ENCODE measurements at places on chromosomes 1 and 21.
A peak's percentile ranks its signal among the peaks of the same experiment; 100 is the strongest.

DNA sequence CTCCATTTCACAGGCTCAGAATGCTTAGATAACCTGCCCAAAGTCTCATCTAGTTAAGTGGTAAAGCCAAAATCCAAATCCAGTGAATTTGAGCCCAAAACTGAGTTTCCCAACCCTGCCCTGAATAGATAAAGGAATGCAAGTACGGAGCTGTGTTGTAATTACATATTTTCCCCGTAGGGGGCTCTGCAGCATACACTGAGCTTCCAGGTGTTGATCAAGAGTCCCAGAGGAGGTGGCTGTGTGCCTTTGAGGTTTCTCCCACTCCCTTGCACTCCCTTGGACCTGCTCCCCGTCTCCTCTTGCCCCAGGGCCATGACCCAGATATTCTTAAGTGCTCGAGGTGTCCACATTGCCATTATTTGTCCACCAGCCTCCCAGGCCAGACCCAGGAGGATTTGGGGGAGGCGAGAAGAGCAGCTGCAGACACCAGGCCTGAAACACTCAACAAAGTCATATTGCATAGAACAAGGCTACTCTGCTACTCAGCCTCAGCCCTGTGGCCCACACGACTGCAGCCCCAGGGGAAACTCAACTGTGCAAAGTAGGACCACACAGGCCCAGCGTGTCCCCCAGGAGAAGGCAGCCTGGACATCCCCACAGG lies 18.4 kb upstream of the LY9 start:
- no peaks in the 10 kb centered on the region for H3K27me3 ChIP-seq
- H3K36me3 ChIP-seq, result peaks cover 18% of the 10 kb centered on the region
- peaks cover 77% of the 10 kb centered on the region for H3K4me1 ChIP-seq
- H3K27ac ChIP-seq, result peak overlapping the region; percentile 45

GRCh38 chr1:168372861-168373371 lies 92.2 kb downstream of the TBX19 start:
- no peak for DNase-seq
- H3K36me3 ChIP-seq, result no peaks in the 10 kb centered on the region
- no peak overlapping the region for H3K4me3 ChIP-seq
- H3K4me1 ChIP-seq, result no peaks in the 10 kb centered on the region
- H3K27ac ChIP-seq, result no peak overlapping the region

GRCh38 chr1:246178717-246179311 lies 328.3 kb downstream of the SMYD3 start:
- peaks cover 14% of the 10 kb centered on the region for H3K36me3 ChIP-seq
- H3K4me1 ChIP-seq, result peaks cover 9% of the 10 kb centered on the region
- no peak overlapping the region for H3K27ac ChIP-seq
- no peak for DNase-seq
- no peaks in the 10 kb centered on the region for H3K27me3 ChIP-seq
- no peak overlapping the region for H3K4me3 ChIP-seq

- H3K27ac ChIP-seq, result no peak overlapping the region
- no peaks in the 10 kb centered on the region for H3K27me3 ChIP-seq
- no peak overlapping the region for H3K4me3 ChIP-seq
- H3K36me3 ChIP-seq, result no peaks in the 10 kb centered on the region
These were observed 288.3 kb upstream of the ADGRL2 start for GRCh38 chr1:81512252-81513003.

- H3K36me3 ChIP-seq, result no peaks in the 10 kb centered on the region
- no peak overlapping the region for H3K27ac ChIP-seq
- H3K4me1 ChIP-seq, result peaks cover 31% of the 10 kb centered on the region
These were observed 53.4 kb upstream of the RPL11 start for GRCh38 chr1:23638188-23638619.

DNA sequence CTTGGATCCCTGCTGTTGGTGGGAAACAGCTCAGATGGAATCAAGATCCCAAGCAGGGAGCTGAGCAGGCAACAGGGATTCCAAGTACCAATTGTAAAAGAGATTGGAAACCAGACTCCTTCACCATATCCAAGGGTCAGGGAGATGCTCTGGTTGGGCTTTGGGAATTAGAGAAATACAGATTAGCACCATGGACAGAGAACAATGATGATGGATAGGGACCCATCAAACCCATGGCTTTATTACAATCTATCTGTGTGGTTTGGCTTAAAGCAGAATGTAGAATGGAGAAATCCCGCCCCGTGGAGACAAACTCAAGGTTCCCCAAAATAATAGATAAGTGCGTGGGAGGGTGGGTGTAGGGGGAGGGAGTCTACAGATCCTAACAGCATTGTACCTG lies 120.7 kb upstream of the CSF3R start:
- H3K4me1 ChIP-seq, result no peaks in the 10 kb centered on the region
- H3K27ac ChIP-seq, result no peak overlapping the region
- peaks cover 26% of the 10 kb centered on the region for H3K27me3 ChIP-seq
- H3K36me3 ChIP-seq, result no peaks in the 10 kb centered on the region

- no peak for DNase-seq
- H3K4me3 ChIP-seq, result no peak overlapping the region
- H3K27ac ChIP-seq, result no peak overlapping the region
- H3K4me1 ChIP-seq, result peaks cover 9% of the 10 kb centered on the region
- no peaks in the 10 kb centered on the region for H3K36me3 ChIP-seq
These were observed 60.0 kb upstream of the C1orf105 start for GRCh38 chr1:172360511-172360910.

GRCh38 chr21:44508711-44509445 lies 31.1 kb downstream of the KRTAP10-1 start:
- H3K4me1 ChIP-seq, result peaks cover 16% of the 10 kb centered on the region
- H3K27ac ChIP-seq, result no peak overlapping the region
- no peaks in the 10 kb centered on the region for H3K36me3 ChIP-seq

DNA sequence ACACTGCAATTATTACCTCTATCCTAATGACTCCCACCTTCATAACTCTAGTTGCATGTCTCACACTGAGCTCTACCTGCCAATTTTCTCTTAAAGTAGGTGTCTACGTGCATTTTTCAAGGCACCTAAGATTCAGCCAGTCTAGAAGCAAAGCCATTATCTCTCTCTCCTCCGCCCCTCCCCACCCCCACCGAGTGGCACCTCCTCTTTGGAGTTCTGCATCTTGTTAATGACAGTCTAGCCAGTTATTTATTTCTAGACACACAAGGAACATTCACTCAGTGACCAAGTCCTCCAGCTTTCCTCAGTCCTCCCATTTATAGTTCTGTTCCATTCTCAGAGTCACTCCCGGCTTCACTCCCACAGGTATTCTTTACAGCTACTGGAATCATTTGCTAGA lies 47.6 kb downstream of the ASTN1 start:
- no peaks in the 10 kb centered on the region for H3K4me1 ChIP-seq
- DNase-seq, result no peak
- no peaks in the 10 kb centered on the region for H3K27me3 ChIP-seq
- no peaks in the 10 kb centered on the region for H3K36me3 ChIP-seq

DNA sequence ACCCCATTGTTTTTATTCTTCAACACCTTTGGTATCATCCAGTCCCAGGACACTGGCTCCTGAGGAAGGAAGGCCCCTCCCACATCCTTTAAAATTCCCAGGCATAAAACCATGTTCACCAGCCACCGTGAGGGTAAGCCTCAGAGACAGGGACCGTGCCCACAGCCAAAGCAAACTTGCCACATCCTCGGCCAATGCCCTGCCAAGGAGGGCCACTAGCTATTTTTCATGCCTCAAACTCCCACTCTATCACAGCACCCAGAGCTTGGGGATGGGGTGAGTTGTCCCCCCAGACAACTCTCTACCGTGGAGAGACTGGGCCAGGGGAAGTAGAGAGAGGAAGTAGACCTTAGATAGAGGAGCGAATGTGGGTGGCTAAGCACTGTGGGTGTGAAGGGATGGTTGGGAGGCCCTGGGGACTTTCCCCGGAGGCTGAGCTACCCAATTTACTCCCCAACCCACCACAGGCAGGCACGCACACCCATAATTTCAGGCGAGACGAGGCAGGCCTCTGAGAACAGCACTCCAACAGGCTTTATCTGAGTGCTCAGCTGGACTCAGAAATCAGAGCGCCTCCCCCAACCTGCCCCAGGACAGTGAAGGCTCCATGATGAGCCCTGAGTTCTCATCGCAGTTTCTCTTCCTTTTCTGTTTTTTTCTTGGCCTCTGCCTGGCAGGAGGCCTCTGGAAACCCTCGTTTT lies 15.9 kb upstream of the BTG2 start:
- H3K4me3 ChIP-seq, result peak overlapping the region; percentile 84
- H3K36me3 ChIP-seq, result no peaks in the 10 kb centered on the region
- H3K4me1 ChIP-seq, result peaks cover 70% of the 10 kb centered on the region

DNA sequence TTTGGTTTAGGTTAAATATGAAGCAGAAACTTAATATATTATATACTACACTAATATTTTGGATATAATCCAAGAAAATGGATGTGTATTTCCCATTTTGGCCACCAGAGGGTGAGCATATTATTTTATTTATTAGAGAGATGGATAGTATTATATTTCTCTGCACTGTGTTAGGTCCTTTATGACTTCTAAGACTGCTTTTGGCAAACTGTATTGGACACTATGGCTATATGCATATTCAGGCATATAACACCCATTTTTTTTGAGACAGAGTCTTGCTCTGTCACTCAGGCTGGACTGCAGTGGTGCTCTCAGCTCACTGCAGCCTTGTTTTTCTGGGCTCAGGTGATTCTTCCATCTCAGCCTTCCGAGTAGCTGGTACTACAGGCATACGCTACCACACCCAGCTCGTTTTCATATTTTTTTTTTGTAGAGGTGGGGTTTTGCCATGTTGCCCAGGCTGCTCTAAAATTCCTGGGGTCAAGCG lies 17.8 kb upstream of the PGM1 start:
- H3K36me3 ChIP-seq, result no peaks in the 10 kb centered on the region
- H3K27ac ChIP-seq, result no peak overlapping the region
- H3K4me3 ChIP-seq, result no peak overlapping the region

- no peak overlapping the region for H3K4me3 ChIP-seq
- H3K27ac ChIP-seq, result no peak overlapping the region
These were observed 91.2 kb downstream of the TRABD2B start for GRCh38 chr1:47906009-47906432.

DNA sequence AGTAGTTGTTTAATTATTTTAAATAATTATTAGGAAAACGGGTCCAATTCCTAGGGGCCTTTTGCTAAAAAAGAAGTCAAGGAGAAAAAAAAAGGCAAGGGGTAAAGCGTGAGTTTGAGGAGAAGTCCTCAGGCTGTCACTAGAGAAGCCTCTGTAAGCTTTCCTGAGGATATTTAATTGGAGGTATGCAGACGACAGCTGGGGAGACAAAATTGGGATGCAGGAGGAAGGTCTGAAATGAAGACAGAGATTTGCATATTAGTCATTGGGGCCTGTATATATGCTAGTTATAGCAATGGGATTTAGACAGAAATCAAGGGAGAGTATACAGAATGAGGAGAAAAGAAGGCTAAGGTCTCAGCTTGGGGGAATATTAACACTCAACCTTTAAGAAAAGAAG lies 8.6 kb downstream of the ATP6V1G3 start:
- H3K4me1 ChIP-seq, result peaks cover 26% of the 10 kb centered on the region
- DNase-seq, result no peak
- H3K4me3 ChIP-seq, result no peak overlapping the region
- H3K27ac ChIP-seq, result no peak overlapping the region

DNA sequence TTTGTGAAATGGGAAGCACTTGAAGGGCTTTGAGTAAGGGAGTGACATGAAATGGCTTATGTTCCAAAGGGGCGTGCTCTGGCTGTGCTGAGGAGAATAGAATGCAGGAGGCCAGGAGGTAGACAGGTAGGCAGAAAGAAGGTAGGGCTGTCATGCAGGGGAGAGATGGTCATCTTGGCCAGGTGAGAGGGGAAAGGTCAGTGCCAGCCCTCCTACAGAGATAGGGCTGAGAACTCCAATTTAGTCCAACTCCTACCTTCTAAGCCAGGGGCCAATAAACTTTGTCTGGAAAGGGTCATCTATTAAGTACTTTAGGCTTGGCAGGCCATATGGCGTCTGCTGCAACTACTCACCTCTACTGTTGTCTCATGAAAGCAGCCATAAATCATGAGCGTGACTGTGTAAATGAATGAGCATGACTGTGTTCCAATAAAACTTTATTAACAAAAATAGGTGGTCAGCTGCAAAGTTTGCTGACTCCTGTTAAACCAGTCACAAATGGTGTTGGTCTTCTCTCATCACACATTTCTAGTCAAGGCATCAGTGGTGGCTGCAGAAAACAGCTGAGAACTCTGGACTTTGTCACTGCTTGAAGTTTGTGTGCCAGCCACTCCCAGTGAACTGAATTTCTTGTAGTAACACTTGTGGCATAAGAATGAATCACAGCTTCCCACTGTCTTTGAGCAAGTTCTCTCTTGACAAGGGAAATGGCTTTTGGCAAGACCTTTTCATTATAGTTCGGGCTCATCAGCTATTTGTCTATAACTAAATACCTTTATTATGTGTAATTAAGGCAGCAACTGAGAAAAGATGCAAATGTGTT lies 32.0 kb upstream of the CD2 start:
- H3K27me3 ChIP-seq, result no peaks in the 10 kb centered on the region
- DNase-seq, result no peak
- H3K36me3 ChIP-seq, result no peaks in the 10 kb centered on the region
- peaks cover 15% of the 10 kb centered on the region for H3K4me1 ChIP-seq
- H3K4me3 ChIP-seq, result no peak overlapping the region
- H3K27ac ChIP-seq, result no peak overlapping the region

- H3K4me3 ChIP-seq, result no peak overlapping the region
- H3K36me3 ChIP-seq, result no peaks in the 10 kb centered on the region
- no peak for DNase-seq
- H3K27ac ChIP-seq, result no peak overlapping the region
These were observed 518 bp upstream of the PLCH2 start for GRCh38 chr1:2475571-2475970.

DNA sequence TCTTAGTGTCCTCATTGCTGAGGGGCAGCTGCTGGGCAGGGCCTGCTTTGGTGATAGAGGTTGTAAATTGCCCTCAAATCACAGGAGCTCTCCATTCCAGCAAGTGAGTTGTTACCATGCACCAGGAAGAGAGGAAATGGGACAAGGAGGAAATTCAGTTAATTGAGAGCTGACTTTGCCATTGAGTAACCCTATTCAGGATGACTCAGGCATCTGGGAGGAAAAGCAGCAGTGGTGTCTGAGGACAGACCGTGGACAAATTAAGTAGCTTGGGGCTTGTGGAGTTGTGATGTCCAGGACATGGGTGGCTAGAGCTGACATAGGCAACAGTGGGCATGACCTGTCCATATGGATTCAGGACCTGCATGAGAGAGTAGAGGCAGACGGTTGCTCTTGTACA lies 5.9 kb downstream of the ARHGEF10L start:
- H3K36me3 ChIP-seq, result no peaks in the 10 kb centered on the region
- peaks cover 5% of the 10 kb centered on the region for H3K4me1 ChIP-seq
- DNase-seq, result no peak
- peaks cover 40% of the 10 kb centered on the region for H3K27me3 ChIP-seq
- no peak overlapping the region for H3K4me3 ChIP-seq

DNA sequence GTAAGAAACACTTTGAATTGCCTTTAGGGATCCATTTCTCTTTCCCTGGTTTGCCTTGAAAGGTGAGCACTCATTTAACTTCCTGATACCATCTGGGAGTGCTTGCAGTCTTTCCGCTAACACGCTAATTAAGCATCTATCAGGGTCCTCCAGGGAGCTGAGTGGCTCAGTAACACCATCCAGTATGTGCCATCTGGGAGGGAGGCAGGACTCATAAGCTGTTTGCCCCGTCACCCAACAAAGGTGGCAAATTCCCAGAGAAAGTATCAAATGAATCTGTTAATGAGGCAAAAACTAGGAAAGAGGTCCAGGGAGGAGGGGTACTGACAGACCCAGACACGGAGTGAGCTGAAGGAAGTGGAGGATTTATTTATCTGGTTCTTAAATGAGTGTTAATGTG lies 430.9 kb downstream of the HLX start:
- no peaks in the 10 kb centered on the region for H3K36me3 ChIP-seq
- H3K4me1 ChIP-seq, result no peaks in the 10 kb centered on the region
- DNase-seq, result no peak
- no peak overlapping the region for H3K4me3 ChIP-seq

All from stimulated activated naive B cell treated with anti-CD40 and anti-IgM and Interleukin-4, amounts not matched to agents 10 μg/mL and 1 μg/mL and 100 μg/mL, for 72 hours (primary cell).